ENCODE measurements at places on chromosomes 3 and 15.

DNA sequence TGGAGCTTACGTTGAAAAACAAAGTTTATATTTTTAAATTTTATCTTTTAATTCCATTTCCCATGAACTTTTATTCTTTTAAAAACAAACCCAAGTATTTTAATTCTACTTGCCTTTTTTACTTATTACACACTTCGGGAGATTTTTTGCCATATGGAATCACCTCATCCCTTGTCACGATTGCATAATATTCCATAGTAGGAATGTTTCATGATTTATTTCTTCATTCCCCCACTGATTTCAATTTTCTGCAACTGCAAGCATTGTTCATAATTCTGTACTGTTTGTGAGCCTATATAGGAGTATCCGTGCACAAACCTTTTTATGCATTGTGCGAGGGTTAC is 574 bp upstream of the SLC25A36 start:
- DNase-seq = no peak

DNA sequence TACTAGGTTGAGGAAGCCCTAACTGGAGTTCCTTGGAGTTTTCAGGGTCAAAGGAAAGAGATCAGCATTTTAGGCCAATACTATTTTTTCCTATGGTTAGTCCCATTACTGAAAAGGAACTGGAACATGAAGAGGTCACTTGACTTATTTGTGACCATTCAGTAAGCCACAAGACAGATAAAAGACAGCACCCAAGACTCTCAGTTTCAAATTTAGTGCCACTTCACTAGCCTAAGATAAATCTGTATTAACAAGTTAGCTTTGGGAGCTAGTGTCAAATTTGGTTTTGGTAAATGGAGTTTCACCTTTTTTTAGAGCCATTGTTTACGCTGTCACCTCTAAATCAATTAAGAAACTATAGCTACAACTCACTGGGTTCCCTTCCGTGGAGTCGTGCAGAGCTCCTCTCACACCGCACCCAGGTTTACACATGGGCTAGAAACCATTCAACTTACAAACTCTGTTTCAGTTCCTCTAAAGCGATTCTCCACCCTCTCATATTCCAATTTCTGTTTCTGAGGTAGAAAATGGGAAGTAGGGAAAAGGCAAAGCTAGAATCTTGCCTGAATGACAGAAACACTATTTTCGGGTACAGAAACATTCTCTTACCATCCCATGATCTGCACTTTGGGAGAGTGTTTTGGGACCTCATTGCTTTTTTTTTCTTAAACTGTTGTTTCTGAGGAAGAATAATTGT is 14.4 kb downstream of the CCDC32 start:
- no peak for DNase-seq

DNA sequence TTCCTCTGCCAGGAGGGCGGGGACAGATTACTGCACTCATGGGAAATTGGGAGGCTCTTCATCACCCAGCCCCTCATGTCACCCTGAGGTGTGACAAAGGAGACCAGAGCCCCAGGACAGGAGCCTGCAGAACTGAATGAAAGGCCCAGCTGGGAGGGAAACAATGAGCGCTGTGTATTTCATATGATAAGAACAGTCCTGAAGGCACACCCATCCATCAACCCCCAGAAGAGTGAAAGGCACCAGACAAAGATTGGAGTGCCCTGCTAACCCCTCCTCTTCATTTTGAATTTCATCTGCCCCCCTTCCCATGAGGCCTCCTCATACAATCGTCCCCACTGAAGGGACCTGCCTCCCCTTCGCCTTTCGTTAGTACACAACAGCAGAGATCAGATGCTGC is 160.0 kb upstream of the PRICKLE2 start:
- no peak for DNase-seq

DNA sequence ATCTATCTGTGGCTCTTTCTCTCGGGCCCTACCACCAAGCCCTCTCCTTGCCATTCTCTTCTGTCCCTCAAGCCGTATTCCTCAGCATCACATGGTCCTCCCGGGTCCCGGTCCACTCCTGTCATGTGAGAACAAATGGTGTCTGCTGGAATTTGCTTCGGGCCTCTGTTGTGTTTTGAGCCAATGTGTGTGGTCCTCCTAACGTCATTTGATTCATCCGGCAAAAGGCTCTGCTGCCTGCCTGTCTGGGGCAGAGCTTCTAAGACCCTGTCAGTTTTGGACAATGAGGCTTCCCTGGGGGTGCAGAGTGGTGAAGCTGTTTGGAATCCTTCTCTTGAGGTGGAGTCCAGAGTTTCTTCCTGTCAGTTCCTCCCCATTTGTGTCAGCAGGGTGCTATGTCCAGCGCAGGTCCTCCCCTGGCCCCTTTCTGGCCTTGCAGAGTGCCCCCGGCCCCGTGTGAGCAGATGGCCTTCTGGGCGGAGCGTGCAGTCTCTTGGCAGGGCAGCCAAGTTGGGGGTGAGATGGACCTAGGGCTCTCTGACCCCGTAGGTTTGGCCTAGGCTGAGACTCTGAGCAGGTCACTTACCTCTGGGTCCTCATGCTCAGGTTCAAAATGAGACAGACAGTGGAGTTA is 93.6 kb downstream of the APBA2 start:
- no peak for DNase-seq

- DNase-seq = no peak
Observed at GRCh38 chr3:115423170-115423569, 200.1 kb upstream of the GAP43 start.

DNA sequence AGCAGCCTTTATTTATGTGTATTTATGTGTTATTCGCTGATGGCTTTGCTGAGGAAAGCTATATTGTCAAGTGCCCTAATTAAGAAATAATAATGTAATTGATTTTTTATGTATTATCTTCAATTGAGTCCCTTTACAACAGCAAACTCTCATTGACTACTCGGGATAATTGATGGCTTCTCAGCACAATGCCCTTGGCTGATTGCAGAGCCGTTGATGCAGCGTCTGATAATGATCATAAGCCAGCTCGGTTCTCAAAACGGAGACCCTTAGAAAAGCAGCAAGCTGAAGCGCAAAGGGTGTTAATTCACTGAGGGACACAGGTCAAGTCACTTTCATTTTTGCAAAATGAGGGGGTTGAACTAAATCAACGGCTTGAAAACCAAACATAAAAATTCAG is 357.1 kb upstream of the KCNH8 start:
- DNase-seq = no peak

- no peak for DNase-seq
Observed at GRCh38 chr15:91694831-91695210, 158.7 kb upstream of the SLCO3A1 start.

GRCh38 chr15:66900586-66901310 is 164.7 kb upstream of the SMAD3 start:
- DNase-seq = no peak

GRCh38 chr3:192005989-192006388 is 545.0 kb downstream of the PYDC2 start:
- no peak for DNase-seq

DNA sequence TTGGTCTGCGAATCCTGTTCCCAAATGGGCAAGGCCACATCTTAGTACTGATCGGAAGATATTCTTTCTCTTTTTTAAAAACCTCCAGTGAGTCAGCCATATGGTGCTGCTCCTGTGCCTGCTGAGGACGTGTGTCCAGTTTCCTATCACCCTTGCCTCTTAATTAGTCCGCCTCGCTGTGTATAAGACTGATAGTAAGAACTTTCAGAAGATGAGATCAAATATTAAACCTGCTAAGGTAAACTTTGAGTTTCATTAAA is 612 bp downstream of the UBA5 start:
- no peak for DNase-seq

DNA sequence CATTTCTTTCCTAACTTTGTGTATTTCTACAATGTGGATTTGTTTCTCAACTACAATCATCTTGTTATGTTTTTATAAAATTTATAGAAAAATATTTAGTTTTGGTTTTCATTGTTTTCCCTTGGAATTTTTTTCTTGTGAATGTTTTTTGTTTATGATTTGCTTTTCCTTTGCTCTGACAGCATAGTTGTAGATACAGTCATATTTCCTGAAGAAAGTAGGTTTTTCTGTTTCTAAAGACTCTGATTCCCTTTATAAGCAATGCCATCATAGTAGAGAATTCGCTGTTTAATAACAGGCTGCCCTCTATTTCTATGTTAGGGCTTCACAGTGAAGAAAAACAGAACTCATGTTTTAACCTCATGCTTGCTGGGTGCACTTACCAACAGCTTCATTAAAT is 482.3 kb downstream of the ZBBX start:
- no peak for DNase-seq

DNA sequence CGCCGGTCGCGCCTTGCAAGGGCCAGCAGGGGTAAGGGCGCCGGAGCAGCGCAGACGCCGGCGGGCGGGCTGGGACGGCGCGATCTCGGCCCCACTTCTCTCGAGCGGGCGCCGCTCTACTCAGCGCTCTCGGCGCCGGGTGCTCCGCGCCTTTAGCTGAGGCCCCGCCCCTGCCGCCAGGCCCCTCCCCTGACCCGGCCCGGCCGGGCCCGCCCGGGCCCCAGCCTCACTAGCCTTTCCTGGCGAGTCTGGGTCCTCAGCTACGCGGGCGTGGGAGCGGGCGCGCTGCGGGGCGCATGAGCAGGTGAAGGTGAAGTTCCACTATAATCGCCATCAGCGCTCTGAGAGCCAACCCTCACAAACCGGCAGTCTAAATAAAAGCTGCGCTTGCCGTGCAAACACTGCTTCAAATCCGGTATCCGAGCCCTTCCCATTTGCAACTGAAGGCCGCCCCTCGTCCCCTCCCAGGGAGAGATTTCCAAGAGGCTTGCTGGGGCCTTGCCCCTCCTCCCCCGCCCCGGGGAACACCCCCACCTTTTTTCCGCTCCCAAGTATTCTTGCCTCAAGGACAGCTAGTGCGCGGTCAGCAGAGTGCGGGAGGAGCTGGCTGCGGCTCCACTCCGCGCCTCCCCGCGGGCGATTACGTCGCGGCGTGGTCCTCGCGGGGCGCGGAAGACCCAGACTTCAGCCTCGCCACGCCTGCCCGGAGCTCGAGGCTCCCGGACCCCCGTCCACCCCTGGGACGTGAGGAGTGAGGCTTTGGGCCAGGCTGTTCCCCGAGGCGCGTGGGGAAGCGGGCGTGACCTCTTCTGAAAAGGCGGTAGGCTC is at the start of gene RPP25:
RPP25 (minus strand) TSS at position 125 of the 828 bp plus-strand sequence. CDS start 189 bp downstream, outside the sequence.
- DNase-seq = peak; percentile 53

GRCh38 chr3:152516216-152516615 is 247.5 kb downstream of the MBNL1 start:
- no peak for DNase-seq

- DNase-seq = no peak
Observed at GRCh38 chr15:67224889-67225288, 29.6 kb downstream of the AAGAB start.

DNA sequence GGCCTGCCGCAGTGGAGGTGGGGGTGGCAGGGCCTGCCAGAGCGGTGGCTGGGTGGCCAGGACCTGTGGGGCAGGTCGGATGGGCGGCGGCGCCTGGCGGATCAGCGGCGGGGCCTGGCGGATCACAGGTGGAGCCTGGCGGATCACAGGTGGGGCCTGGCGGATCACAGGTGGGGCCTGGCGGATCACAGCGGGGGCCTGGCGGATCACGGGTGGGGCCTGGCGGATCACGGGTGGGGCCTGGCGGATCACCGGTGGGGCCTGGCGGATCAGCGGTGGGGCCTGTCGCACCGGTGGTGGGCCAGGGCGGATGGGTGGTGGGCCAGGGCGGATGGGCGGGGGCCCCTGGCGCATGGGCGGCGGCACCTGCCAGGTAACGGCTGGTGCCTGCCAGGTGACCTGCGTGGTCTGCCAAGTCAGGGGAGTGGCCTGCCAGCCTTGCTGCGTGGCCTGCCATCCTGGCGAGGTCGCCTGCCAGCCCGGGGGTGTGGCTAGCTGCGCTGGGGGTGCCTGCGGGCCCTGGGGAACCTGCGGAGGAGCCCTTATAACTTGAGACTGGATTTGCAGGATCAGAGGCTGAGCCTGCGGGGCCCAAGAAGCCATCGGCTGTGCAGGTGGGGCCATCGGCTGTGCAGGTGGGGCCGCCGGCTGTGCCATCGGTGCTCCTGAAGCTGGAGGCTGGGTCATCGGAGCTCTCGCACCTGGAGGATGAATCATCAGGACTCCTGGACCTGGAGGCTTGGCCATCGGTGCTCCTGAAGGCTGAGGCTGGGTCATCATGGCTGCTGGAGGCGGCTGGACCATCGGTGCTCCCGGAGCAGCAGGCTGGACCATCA is 1.3 kb downstream of the MAGEL2 start:
- DNase-seq = no peak

GRCh38 chr3:155354658-155355057 is 61.2 kb upstream of the STRIT1 start:
- DNase-seq = no peak

DNA sequence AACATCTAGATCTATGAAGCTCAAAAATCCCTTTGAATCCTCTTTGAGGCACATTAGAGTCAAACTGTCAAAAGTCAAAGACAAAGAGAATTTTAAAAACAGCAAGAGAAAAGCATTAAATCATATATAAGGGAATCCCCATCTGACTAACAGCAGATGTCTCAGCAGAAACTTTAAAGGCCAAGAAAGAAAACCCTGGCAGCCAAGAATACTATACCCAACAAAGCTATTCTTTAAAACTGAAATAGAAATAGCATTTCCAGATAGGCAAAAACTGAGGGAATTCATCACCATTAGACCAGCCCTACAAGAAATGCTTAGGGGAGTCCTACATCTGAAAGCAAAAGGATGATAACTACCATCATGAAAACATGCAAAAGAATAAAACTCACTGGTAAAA is 211.2 kb upstream of the PDZRN3 start:
- DNase-seq = no peak

GRCh38 chr15:39429898-39430357 is 151.0 kb upstream of the THBS1 start:
- no peak for DNase-seq

DNA sequence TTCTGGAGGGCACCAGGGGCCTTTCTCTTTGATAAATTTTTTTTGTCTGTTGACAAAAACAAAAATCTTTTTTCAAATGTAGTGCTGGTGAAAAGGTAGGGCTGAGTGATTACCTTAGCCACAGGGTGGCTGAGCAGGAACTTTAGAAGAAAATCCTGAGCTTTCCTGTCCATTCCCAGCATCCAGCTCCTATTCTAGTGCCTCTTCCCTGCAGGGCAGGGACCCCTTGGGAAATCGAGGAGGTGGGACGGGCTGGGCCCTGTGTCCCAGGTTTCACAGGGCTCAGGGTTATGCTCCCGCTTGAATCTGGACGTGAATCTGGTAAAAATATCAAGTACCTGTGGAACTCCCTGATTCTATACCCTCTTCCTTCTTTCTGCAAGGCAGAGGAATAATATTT is 31.7 kb downstream of the EDEM1 start:
- DNase-seq = no peak

GRCh38 chr3:110485389-110485788 is 586.2 kb upstream of the NECTIN3 start:
- DNase-seq = no peak

DNA sequence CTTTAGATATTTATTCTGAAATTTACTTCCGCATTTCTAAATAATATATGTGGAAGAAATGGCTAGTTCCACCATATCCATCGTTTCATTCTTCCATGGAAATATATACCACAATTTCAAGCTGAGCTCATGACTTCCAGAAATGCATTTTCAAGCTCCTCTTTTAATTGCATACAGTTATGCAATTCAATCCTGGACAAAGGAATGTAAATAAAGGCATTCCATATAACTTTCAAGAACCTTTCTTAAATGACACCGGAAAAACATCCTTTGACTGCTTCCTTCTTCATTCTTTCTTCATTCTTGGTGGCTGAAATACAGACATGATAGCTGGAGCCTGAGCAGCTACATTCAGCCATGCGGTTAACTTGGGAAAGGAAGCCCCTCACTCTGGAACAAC is 185.2 kb upstream of the GADL1 start:
- DNase-seq = no peak

GRCh38 chr3:23806534-23807423 is 1.0 kb downstream of the UBE2E1 start:
- no peak for DNase-seq

GRCh38 chr3:57694146-57694545 is 1.3 kb upstream of the DENND6A start:
- no peak for DNase-seq

Measured in activated CD8-positive, alpha-beta memory T cell treated with anti-CD3 and anti-CD28 coated beads for 1 hour (primary cell).